ENCODE measurements at places on chromosomes 6 and 20.

- no peak for DNase-seq
Observed at GRCh38 chr6:2651536-2651935, 99.2 kb downstream of the MYLK4 start.

DNA sequence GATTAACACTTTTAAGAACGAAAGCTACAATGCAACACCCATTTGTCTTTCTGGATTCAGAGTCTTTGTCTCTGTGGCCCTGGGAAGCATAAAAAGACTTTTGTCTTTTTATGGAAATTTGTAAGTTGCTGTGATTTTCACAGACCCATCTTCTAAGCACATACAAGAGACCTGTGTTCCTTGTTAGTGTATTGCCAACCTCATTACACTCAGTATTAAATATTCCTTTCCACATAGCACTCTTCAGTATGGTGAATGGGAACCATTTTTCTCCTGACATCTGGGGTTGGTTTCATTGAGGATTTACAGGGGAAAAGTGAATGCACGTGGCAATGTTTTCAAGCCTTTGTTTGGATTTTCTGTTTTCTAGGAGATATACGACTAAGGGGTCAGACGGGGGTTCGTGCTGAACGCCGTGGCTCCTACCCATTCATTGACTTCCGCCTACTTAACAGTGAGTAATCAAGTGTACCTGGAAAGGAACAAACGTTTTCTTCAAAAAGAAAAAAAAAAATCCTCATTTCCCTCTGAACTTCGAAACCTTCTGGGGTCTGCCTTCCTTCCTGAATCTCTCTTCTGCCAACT lies 141.7 kb downstream of the MTFR2 start:
- no peak for DNase-seq

DNA sequence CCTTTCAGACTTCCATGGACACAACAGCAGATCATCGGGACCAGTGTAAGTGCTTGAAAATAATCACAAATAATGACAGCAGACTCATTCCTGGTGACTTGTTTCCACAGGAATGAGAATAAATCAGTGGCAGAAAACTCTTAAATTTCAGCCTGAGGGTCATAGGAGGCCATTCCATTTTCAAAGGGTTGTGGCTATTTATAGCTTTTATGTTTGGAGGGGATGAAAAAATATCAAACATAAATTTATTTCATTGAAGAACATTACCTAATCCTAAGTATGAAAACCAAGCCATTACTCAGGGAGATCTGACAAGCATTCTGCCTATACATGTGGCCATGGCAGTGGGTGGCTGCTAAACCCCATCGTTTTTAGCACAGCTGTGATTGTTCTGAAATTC lies 173.6 kb upstream of the CNR1 start:
- DNase-seq = no peak

- no peak for DNase-seq
Observed at GRCh38 chr6:99711925-99712324, 105.3 kb downstream of the PRDM13 start.

GRCh38 chr20:17129089-17129488 lies 97.8 kb upstream of the PCSK2 start:
- no peak for DNase-seq

DNA sequence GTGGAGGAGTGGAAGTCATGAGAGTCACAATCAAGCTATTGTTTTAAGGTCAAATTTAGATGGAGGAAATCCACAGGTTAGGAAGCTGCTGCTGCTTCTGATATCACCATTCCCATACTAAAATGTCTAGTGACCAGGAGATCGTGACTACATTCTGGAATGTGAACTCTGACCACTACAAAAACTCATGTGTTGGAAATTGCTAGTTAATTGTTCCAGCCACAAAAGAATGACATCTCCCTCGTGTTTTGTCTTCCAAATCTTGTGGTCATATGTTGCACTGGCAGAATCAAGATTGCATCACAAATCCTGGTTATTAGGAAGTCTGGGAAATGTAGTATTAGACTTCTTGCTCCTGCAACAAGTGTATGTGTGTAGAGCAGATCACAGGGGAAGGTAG lies 441.9 kb downstream of the CD109 start:
- DNase-seq = no peak

All from T-helper 2 cell treated with Interferon-gamma antibody and Interleukin-4, amounts not matched to agents 5 μg/mL and 100 μg/mL, for 36 hours (primary cell).